ENCODE measurements at places on chromosomes 4 and X.

DNA sequence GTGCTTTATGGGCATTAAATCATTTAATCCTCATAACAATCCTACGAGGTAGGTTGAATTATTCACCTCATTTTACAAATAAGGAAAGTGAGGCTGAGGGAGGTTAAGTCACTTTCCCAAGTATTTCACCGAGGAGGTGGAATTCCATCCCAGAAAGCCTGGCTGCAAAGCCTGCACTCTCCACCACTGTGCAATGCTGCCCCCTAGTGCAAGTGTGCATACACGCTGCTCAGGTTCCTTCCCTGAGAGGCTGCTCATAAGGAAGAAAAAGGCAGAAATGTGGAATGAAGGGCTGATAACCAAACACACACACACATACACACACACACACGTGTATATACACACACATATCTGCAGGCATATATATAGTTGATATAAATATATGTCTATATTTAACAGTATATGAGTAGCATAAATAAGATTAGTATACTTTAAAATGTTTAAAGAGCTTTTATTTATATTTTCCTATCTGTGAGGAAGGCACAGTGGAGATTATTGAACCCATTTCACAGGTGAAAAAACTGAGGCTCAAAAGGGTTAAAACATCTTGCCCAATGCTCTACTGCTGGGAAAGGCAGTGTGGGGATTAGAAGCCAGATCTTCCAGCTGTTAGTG lies 714.5 kb upstream of the TENM3 start:
- DNase-seq: no peak

DNA sequence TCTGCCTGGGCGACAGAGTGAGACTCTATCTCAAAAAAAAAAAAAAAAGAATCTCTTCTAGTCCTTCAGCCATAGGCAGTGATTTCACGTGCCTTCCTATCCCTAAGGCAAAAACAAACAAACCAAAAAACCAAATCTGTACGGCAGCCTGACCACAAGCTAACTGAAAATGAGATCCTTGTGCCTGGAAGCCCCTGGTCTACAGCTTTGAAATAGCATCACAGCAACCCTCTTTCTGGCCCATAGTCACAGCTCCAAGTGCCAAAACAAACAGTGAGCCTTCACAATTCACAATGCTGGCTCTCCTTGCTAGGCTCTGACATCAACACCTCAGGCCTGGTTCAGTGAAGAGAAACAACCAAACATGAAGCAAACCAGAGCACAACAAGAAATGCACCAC lies 46.1 kb downstream of the TMEM150C start:
- no peak for DNase-seq

- no peak for DNase-seq
Observed at GRCh38 chr4:107035819-107036583, at the start of gene DKK2. Gene DKK2, minus strand, starts transcription at chr4:107036313. Its CDS starts 722 bp downstream, at chr4:107035591.

DNA sequence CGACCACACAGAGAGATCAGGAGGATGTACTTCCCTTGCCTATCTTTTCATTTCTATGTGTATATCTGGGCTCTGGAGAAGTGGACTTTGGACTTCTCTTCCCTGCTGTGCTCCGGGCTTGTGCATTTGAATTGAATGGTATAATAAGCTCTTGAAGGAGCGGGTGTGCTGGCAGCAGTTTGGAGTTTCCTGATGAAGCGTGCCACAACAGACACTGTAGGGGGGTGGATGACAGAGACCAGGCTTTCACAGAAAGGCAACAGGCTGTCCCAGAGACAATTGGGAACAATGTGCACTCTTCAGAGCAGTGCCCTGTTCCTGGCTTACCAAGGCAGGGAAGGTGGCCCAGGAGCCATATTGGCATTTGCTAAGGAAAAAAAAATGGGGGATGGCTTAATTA lies 170.1 kb downstream of the FRMPD4 start:
- no peak for DNase-seq

DNA sequence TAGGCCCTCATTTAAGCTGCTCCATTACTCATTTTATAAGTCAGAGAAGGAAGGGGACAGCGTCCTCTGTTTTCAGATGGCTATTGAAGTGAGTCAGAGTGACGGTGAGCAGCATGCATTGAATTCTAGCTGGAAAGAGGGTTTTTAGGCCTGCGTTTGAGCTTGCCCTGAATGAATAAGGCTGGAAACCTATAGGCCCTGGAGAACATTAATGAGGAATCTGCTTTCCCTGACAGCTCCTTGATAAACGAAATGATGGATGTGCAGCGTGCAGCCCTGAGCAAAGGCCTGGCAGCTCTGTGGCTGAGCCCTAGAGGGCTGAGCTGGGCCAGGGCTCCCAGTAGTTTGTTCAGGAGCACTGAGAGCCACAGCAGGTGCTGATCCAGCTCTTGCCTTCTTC lies 33.4 kb downstream of the TBL1X start:
- DNase-seq: no peak

DNA sequence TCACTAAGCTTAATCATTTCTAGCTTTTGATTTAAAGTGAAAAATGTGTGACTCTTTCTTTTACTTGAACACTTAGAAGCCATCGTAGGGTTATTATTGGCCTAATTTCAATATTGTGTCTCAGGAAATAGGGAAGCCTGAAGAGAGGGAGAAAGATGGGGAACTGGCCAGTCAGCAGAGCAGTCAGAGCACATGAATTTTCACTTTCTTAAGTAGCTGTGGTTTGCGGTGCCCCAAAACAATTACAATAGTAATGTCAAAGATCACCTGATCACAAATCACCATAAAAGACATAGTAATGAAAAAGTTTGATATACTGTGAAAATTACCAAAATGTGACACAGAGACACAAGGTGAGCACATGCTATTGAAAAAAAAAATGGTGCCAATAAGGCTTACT lies 45.5 kb downstream of the CENPC start:
- no peak for DNase-seq

DNA sequence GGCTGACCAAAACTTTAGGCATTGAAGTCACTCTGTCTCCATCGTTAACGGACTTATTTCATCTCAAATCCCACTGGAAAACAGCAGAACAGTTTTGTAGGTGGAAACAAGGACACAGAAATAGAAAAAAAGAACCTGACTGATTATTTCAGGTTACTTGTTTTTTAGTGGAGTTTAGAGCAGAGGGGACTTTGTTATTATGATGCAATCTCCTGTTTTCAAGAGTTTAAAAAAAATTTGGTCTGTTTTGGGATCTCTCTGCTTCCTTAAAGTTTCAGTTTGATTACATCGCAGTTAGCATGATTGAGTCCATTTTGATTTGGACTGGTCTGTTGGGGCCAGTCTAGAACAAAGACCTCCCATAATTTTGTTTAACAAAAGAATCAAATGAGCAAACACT lies 13.6 kb downstream of the PROM1 start:
- no peak for DNase-seq

GRCh38 chr4:184329659-184330400 lies 112.2 kb upstream of the ENPP6 start:
- no peak for DNase-seq

GRCh38 chr4:100130491-100130890 lies 59.8 kb downstream of the DDIT4L start:
- no peak for DNase-seq

GRCh38 chrX:138082896-138083295 lies 517.0 kb downstream of the ZIC3 start:
- DNase-seq: no peak

GRCh38 chrX:103002576-103002975 lies 61.4 kb downstream of the BEX1 start:
- no peak for DNase-seq

DNA sequence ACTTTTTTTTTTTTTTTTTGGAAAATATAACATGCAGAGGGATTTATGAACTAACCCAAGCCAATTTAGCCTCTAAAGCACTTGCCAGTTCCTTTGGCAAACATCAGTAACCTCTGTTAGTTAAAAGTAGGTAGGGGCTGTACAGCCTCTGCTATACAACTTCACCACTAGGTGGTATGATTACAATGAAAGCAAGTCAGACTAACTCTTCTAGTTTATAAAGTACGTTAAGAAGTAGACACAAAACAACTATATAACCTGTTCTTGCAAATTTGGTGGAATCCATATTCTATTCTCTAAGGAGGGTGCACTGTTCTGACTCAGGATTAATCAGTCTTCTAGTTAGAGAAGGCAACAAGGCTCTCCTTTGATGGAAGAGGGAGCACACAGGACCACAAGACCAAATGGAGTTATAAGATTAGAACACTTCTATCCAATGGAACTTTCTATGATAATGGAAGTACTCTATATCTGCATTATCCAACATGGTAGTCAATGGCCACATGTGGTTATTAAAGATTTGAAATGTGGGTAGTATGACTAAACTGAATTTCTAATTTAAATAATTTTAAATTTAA lies 12.8 kb downstream of the AIMP1 start:
- no peak for DNase-seq

DNA sequence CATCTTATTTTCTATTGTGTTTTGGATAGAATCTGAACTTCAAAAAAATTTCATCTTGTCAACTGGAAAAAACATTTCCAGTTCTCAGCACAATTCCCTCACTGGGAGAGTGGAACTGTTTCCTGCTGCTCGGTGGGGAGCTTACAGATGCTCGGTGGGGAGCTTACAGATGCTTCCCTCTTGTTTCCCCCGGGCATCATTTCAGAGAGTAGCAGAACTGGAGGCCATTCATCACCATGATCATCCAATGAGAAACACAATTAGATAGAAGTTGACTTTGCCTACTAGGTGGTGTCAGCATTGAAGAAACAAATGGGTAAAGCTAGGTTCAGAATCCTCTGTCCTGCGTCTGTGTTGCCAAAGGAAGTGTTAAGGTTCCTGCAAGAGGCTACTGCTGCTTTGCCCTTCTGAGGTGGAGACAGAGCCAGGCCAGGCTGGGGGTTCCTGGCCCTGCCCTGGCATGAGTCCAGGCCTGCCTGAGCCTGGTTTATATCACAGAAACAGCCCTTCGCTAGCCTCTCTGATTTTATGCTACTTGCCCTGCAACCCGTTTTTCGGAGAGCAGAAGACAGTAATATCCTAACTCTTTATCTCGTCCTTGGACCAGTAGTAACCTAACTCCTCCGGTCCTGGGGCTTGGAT lies 70.6 kb downstream of the TAPT1 start:
- no peak for DNase-seq

- no peak for DNase-seq
Observed at GRCh38 chr4:57287687-57288604, 177.8 kb upstream of the IGFBP7 start.

DNA sequence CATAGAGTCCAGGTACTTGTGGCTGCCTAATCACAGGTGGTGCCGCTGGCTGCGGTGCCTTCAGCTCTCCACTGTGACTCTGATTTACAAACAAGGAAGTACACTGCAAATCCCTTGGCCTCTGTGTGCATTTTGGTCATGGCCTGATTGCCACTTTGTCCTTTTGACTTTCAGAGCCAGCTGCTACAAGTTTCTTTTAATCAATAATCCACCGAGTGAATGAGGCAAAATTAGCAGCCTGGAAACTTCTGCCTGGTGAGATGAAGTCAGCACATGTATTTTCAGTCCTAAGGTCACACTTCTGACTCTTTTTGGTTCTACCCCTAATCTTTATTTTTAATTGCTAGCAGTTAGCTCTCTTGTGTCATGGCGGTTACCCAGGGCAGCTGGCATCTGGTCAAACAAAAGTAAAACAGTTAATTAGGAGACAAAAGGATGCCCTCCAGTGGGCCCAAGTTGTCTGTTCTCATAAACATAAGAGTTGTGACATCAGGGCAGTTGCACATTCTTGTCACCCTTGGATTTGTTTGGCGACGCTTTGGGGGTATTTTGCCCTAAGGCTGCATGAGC lies 62.3 kb upstream of the LNX1 start:
- no peak for DNase-seq

DNA sequence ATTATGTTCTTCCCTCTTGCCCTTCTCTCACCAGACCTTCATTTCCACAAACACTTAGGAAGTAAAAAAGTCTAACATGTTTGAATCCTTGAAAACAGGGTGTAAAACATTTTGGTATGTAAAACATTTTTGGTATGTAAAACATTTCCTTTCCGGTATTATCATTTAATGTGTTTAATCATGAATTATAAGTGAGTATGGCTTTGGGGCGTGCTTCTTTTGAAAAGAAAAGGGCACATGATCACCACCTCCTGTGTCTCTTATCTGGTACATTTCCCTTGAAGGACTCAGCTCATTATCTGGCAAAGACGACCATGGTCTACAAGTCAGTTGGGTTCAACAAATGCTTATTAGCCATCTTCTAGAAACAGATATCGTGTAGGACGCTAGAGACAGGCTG lies 283.6 kb downstream of the FRMPD4 start:
- DNase-seq: no peak

DNA sequence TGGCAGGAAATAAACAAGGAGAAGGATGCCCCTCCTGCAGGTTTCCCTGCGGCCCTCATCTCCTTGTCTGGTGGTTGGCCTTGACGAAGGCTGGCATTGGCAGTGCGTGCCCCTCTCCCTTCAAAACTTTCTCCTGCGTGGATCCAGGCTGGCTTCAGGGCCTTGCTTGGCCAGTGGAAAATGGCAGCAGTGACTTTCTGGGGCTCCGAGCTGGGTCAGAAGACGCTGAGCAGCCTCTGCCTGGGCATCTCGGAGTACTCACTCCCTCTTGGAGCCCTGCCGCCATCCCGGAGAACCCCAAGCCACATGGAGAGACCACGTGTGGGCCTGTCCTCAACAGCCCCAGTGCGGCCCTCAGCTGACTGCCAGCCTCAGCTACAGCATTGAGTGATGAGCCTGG lies 39.5 kb downstream of the ADRA2C start:
- DNase-seq: no peak

DNA sequence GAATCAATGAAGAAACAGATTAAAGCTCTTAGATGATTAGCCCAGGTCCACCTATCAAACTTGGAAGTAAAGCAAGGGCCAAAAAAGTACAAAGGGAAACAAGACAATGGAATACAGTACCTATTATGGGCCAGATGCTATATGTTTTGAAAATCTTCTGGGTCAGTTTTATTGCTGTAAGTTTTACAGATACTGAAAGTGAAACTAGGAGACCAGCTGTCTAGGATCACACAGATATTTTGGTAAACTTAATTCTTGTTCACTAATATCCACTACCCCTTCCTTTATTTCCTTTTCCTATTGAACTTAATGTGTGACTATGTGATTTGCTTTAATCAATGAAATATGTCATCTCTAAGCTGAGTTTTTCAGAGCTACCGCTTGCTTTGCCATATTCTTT lies 505.4 kb upstream of the PITX2 start:
- DNase-seq: no peak

GRCh38 chr4:118784776-118785175 lies 51.1 kb downstream of the SEC24D start:
- DNase-seq: no peak

GRCh38 chr4:74794382-74795010 lies at the start of gene BTC:
Gene BTC, minus strand, starts transcription at chr4:74794523. Its CDS starts 198 bp downstream, at chr4:74794325.
- DNase-seq: no peak

DNA sequence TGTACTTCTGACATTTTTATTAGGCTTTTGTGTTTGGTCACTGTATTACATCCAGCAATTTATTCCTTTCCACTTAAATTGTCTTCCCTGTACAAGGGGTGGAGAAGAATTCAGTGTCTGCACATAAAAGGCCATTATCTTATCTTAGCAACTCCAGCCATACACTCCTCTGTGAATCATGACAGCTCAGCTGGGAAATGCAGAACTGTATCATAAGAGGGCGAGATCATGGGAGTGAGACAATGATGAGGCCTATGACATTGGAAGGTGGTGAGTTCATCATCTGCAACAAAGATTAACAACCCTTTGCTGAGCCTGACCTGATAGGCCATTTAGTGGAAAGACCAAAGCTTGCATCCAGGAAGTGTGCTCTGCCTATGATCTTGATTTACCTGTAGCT lies 33.3 kb downstream of the SLIT2 start:
- no peak for DNase-seq
